ENCODE measurements at places on chromosomes 5 and 9.

GRCh38 chr5:27034565-27034964 is 3.8 kb downstream of the CDH9 start:
- no peak for DNase-seq

DNA sequence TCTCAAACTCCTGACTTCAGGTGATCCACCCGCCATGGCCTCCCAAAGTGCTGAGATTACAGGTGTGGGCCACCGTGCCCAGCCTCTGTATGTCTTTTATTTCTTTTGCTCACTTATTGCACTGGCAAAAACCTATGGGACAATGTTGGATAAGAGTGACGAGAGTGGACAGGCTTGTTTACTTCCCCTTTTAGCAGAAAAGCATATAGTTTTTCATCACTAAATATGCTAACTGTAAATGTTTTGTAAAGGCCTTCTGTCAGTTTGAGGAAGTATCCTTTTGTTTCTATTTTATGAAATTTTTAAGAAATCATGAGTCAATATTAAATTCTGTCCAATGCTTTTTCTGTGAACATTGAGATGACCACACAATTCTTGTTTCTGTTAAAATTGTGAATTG is 103.3 kb downstream of the AUH start:
- DNase-seq, result no peak

DNA sequence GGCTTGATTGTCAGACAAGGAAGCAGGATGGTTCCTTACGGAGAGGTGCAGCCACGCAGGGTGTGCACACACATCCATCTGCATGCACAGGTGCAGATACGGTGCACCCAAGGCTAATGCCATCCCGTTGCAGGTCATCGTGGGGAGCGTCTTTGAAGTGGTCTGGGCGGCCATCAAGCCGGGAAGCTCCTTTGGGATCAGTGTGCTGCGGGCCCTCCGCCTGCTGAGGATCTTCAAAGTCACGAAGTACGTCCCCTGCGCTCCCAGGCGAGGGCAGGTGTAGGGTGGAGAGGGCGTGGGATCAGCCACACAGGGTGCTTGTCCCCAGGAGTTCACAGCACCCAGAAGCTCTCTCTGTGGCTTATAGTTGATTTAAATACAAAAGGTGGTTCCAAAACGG is 106.4 kb downstream of the CACNA1B start:
- DNase-seq, result no peak

GRCh38 chr9:136182850-136183422 is 22.0 kb downstream of the LHX3 start:
- no peak for DNase-seq

- DNase-seq, result no peak
Measured at GRCh38 chr5:154862766-154863165, 4.3 kb downstream of the CNOT8 start.

DNA sequence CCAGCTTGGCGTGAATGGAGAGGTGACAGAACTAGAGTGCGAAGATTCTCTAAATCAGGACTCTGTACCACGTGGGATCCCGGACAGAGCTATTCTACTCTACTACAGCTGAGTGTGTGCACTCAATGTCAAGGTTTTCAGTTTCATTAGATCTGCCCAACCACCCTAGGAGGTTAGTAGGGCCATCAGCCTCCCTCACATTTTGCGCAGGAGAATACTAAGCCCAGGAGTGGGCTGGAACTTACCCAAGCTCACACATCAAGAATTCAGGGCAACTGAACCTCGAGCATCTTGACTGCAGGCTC is 68.3 kb upstream of the TBC1D2 start:
- DNase-seq, result no peak

GRCh38 chr5:149203921-149204441 is 62.7 kb downstream of the ABLIM3 start:
- DNase-seq, result no peak

GRCh38 chr9:126842220-126842842 is 18.1 kb upstream of the ZBTB34 start:
- DNase-seq, result no peak

GRCh38 chr9:80501635-80502034 is 929.9 kb downstream of the TLE4 start:
- no peak for DNase-seq

DNA sequence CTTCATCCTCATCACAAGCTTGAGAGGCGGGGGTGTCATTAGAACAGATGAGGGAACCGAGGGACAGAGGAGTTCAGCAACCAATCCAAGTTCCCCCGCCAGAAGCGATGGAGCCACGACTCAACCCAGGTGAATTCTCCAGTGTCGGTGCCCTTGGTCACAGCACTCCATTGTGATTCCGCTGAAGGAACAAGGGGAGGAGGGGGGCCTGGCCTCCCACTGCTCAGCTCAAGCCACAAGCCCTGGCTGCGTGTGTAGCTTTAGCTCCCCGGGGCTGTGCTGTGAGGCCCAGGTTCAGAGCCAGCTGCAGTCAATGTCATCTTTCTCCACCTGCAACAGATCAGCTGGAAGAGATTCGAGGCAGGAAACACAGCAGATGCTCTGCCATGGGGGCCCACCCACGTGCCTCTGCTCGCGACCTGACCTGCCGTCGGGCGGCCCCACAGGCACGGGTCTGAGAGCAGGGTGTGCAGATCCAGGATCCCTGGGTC is 72.6 kb downstream of the GTF3C4 start:
- no peak for DNase-seq

DNA sequence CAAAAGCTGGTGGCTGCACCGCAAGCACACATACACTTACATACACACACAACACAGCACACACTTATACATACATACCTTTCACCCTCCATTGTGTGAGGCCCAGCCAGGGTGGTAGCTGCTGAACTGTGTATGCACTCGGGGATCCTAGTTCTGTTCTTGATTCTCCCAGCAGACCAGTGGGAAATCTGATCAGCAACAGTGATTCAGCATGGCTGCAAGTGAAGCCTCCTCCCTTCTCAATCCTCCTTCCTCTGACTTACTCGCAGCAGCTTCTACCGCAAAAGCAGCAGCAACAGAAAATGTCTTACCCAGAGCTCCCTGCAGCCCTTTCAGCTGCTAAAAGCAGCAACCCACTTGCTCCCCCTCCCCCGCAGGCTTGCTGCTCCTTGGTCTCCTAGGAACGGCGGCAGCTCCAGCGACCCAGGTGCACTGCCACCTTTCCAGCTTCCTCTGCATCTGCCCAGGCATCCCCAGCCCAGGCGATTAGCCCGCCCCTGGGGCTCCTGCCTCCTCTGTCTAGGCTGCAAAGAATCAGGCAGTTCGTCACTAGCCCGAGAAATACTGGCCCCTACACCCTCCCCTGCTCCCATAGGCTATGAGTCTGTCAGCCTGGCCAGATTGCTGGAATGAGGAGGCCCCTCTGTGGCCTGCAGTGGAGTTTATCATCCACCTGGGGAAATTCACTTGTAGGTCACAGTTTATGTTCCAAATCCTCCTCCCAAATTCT is at the start of gene KLHL3:
TSS of gene KLHL3 (minus strand) at position 535 of the 730 bp plus-strand sequence. CDS start at position 92, 443 bp downstream.
- no peak for DNase-seq

DNA sequence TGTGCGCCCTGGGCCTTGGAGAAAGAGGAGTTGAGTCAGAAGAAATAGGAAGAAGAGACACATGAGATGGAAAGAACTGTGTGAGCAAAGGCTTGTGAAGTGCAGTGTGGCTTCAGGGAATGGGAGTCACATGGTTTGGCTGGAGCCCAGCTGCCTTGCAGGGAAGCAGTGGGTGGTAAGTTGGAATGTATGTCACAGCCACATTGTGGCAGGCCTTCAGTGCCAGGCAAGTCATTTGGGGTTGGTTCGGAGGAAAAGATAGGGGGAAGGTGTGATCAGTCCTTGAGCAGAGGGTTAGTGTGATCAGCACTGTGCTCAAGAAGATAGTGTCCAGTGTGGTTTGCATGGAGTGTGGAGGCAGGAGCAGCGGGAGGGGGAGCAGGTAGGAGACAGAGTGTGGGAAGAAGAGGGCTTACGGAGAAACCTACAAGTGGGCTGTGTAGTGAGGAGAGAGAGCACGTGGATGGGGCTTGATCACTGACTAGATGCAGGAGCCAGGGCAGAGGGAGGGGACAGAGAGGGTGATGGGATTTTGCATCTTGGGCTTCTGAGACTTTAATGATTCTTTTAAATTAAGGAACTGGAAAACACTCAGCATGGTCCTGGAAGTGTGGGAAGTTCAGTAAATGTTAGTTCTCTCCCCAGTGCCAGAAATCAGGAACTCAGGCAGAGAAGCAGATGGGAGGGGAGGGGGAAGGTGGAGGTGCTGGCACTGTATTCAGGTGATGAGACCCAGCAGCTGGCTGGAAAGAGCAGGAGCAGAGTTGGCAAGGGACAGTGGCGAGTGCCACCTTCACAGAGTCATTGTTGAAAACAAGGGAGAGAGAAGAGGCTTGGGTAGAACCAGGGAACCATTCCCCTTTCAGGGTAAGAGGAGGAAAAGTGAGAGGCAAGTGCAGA is 46.6 kb downstream of the ARHGAP26 start:
- no peak for DNase-seq

GRCh38 chr9:91395106-91395552 is 28.5 kb downstream of the NFIL3 start:
- no peak for DNase-seq

GRCh38 chr9:79604149-79604548 is 32.4 kb downstream of the TLE4 start:
- no peak for DNase-seq

GRCh38 chr9:123090198-123090896 is 56.9 kb downstream of the GPR21 start:
- no peak for DNase-seq

DNA sequence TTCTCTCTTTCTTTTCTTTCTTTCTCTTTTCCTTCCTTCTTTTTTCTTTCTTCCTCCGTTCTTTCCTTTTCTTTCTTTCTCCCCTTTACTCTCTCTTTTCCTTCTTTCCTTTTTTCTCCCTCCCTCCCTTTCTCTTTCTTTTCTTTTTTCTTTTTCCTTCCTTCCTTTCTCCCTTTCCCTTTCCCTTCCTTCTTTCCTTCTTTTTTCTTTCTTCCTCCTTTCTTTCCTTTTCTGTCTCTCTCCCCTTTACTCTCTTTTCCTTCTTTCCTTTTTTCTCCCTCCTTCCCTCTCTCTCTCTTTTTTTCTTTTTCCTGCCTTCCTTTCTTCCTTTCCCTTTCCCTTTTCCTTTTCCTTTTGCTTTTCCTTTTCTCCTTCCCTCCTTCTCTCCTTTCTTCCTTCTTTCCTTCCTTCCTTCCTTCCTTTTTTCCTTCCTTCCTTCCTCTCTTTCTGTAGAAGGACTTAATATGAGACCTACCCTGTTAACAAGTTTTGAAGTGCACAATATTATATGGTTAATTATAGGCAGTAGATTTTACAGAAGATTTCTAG is 142.7 kb upstream of the CD180 start:
- DNase-seq, result no peak

DNA sequence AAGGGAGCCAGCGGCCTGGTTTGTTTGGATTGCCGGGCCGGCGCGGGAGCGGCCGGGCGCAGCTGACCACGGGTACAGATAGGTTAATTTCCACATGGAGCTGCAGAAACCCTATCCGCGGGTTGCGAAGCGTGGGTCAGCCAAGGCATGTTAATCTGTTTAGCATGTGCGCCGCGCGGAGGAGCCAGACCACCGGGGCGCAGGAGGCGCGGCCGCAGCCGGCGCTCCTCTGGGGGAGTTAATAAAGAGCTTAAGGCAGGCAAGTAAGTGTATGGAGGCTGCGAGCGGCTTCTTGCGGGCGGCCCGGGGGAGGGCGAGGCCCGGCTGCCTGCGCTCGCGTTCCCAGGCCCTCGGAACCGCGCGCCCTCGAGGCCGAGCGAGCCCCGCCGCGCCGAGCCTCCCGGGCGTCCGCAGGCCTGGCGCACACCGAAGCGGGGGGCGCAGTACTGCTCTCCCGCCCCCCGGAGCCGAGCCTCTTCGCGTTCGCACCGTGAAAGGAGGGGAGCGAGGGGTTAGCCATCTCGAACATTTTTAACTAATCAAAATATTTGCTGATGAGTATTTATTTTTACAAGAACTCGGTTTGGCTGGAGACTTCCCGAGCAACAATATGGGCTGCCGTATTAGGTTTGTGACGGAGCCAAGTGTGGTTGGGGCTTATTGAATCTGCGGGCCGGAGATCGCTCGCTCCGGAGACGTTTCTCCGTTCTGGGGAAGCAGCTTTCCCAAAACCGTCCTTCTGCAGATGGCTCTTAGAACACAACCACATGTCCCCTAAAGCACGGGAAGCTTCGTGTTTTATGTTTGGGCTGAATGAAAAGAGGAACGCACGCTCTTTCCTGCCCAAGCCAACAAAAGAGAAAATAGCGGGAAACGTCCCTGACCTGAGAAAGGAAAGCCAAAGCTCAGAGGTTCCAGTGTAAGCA is 28.8 kb downstream of the FOXD1 start:
- no peak for DNase-seq

DNA sequence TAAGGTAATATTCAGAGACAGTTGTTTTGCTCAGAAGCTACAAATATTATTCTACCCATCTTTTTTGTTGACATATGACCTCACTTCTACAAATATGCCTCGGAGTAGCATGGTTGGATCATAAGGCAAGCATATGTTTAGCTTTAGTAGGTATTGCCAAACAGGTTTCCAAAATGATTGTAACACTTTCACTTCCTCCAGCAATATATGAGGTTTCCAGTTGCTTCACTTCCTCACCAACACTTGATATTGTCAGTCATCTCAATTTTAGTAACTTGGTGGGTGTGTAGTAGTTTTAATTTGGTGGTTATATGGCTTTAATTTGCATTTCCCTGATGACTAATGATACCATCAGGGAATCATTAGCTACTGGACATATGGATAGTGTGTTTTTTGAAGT is 46.7 kb downstream of the TNFSF8 start:
- DNase-seq, result no peak

- no peak for DNase-seq
Measured at GRCh38 chr5:80967500-80968181, 7.5 kb downstream of the RASGRF2 start.

GRCh38 chr5:93721511-93721910 is 19.9 kb downstream of the POU5F2 start:
- no peak for DNase-seq

DNA sequence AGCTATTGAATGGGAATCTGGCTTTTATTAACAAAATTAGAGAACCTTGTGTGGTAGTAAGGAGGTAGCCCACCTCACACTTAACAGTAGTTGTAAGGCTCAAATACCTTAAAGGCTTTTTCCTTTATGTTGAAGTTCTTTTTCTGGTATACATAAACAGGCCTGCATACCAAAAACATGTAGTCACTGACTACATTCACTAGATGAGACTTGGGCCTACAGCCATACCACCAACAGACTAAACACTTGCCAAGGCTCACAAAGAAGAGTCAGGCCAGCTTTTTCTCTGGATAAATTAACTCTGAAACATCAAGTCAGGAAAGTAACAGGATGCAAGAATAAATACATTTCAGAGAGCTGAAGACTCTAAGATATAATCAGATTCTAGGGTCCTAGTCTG is 78.6 kb upstream of the MPDZ start:
- no peak for DNase-seq

GRCh38 chr9:69283003-69283402 is 42.0 kb upstream of the ENTREP1 start:
- no peak for DNase-seq

GRCh38 chr5:72508241-72509170 is 1.3 kb upstream of the ZNF366 start:
- DNase-seq, result no peak

GRCh38 chr9:34732478-34732877 is 22.5 kb upstream of the CCL21 start:
- DNase-seq, result no peak
